ACHN (cell line): ENCODE measurements at places on chromosomes 7 and 10.

- DNase-seq: peak; percentile 83
These were observed 116.8 kb upstream of the PRSS1 start for GRCh38 chr7:142632271-142633134.

- no peak for DNase-seq
These were observed 20.9 kb upstream of the LYZL1 start for GRCh38 chr10:29268011-29268410.

- peak; percentile 68 for DNase-seq
These were observed 548.3 kb downstream of the SORCS3 start for GRCh38 chr10:105189463-105189800.

GRCh38 chr7:39509912-39510311 is 56.3 kb upstream of the YAE1 start:
- no peak for DNase-seq

DNA sequence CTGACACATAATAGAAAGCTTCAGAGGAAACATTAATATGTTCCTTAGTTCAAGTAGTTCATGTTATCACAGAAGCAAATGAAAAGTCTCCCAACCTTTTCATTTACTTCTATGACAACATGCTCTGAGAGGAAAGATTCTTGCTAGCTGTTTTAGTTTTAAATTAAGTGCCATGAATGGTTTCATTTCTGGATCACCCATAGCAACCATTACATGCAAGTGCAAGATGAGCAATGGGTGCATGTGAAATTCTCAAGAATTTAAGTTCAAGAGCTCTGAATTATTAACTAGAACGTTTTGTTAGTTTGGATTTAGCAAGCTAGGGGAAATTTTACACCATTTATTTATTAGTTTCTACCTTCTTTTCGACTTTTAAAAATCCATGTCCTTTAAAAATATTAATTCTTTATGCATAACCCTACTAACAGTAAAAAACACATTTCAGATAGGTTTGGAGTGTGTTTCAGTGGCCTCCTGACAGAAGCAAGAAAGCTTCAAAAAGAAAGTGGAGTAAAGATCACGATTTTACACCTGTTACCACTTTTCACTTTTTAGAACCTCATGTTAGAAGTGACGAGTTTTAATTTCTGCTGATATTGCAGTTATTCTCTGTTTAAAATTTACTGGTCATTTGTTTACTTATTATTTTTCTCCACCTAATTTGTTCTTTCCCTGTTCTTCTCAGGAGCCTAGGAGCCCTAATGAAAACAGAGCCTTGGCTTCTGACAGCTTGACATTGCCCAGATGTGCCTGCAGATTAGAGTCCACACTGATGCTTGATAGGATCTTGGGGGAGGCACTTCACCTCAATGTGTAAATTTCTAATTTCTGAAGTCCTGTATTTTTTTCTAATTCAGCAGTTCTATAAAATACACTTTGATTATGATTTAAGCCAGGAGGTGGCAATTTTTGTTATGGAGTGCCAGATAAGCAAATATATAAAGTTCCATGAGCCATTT is 995.3 kb upstream of the PHF14 start:
- no peak for DNase-seq

GRCh38 chr10:15238555-15239335 is 70.3 kb upstream of the NMT2 start:
- DNase-seq: no peak

GRCh38 chr7:27091941-27092818 is 3.6 kb downstream of the HOXA1 start:
- DNase-seq: no peak

DNA sequence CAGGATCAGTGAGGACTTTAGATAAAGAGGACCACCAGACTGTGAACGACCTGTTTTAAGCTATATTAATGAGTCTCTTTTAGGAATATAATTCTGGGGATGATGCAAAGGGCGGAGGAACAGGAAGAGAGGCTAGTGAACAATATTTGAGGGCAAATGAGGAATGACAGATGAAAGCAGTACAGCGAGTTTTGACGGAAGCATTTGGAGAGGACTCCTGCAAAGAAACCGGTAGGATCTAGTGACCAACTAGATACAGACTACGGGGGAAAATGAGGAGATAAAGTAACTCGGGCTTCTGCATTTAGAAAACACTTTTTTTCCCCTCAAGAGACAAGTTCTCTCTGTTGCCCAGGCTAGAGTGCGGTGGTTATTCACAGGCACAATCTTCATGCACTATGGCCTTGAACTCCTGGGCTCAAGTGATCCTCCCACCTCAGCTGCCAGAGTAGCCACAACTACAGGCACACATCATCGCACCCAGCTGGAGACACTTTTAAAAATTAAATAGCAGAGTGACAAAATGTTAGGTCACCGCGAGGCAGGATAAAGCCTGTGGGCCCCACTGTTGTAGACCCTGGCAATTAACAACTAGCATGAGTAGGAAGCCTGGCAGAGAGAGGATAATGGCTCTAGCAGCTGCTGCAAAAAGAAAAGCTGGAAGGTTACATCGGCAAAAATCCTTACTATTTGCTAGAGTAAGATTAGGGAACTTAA is 143.2 kb downstream of the SRPK2 start:
- DNase-seq: peak; percentile 85

DNA sequence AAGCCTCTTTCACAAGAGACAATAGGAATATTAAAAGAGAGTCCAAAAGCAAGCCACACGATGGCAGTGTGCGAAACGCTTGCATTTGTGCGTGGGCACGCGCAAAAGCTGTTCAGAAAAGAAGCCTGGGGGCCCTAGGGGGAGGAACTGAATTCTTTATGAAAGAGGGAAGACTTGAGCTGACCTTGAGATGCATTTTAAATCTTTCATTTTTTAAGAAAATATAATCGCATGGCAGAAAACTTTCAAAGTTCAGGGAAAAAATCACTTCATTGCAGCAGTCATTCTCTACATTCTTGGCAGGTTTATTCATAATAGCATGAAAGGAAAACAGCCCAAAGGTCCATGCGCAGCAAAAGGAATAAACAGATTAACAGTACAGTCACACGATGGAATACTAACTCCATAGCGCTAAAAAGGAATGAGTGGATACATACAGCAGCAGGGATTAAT is 206.5 kb upstream of the PRKCQ start:
- no peak for DNase-seq

DNA sequence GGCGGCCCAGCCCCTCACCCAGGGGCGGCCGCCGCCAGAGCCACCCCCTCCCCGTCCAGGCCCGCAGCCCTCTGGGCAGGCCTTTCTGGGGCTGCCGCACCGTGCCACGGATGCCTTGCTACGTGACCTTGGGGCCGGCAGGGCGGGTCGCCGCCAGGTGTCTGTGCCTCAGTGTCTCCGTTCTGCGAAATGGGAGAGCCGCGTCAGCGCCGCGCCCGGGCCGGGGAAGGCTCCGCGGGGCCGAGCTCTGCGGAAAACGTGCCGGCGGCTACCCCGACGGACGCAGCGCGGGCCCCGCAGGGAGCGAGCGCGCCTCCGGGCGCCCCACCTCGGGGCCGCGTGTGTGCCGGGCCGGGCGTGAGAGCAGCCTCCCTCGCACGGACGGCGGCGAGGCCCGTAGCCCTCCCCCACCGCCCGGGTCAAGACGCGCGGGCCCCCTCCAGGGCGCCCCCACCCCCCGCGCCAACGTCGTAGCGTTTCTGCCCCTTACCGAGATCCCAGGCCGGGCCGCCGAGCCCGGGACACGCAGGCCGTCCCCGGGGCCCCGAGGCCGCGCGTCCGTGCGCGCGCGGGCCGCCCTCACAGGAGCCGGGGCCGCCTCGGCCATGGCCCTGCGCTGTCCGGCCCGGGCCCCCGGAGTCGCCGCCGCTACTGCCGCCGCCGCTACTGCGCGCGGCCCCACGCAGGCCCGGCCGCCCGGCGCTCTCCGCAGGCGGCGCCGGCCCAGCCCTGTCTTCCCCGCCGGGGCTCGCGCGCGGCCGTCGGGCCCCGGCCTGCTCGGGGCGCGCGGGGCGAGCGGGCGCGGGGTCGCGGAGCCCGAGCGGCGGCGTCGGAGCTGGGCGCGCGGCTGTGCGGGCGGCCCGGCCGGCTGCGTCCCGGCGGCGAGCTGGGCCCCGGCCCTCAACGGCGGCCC is 1.1 kb downstream of the ZNF777 start:
- DNase-seq: peak; percentile 24

GRCh38 chr7:30983042-30983913 is 19.5 kb downstream of the GHRHR start:
- DNase-seq: peak; percentile 81

DNA sequence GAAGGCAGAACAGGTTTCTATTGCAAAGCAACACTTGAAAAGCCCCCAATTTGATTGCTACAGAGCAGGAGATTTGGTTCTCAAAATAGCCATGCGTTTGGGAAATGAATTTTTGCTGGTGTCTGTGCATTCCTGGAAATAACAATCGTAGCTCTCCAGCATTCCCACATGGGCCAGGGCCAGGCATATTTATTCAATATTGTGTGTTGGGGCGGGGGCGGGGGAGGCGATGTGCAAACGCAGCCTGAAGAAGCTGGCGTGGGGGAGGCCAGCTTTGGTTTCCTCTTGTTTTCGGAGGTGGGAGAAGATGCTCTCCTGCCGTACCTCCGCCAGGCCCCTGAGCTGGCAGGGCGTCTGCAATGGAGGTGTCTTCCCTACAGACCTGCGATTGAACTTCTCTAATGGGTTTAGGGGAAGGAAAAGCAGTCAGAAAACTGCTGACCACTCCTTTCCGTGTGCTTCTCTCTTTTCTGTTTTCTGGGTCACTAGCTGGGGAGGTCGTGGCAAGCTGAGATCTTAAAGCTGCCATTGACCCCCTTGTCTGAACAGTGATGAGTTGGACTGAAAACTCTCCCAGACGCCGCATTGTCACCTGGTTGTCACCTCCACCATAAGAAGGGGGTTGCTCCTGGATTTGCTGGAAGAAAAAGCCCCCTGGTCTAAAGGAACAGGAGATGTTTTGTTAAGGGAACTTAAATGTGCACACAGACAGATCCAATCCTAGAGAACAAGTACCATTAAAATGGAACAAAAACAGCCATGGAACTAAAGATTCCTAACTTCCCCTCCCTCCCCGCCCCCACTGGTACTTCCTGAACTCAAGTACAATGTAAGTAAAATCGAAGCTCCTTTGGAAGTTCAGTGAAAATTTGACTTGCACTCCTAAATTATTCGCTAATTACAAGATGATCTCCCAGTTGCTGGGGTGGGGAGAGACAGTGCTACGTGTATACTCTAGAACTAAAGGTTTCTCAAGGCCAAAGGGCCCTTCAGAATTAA is 56.4 kb upstream of the HABP2 start:
- DNase-seq: no peak

GRCh38 chr10:116627386-116627933 is 6.7 kb downstream of the PNLIPRP2 start:
- peak; percentile 55 for DNase-seq

- DNase-seq: no peak
These were observed 4.1 kb downstream of the JCAD start for GRCh38 chr10:30055226-30055662.

- DNase-seq: peak; percentile 48
These were observed 474 bp downstream of the ORC5 start for GRCh38 chr7:104207348-104207730.

- no peak for DNase-seq
These were observed 474.7 kb upstream of the SEMA3A start for GRCh38 chr7:84669177-84669732.

GRCh38 chr10:131266936-131267813 is 44.3 kb downstream of the TCERG1L start:
- no peak for DNase-seq

GRCh38 chr10:34711500-34711899 is 103.6 kb downstream of the PARD3 start:
- no peak for DNase-seq

DNA sequence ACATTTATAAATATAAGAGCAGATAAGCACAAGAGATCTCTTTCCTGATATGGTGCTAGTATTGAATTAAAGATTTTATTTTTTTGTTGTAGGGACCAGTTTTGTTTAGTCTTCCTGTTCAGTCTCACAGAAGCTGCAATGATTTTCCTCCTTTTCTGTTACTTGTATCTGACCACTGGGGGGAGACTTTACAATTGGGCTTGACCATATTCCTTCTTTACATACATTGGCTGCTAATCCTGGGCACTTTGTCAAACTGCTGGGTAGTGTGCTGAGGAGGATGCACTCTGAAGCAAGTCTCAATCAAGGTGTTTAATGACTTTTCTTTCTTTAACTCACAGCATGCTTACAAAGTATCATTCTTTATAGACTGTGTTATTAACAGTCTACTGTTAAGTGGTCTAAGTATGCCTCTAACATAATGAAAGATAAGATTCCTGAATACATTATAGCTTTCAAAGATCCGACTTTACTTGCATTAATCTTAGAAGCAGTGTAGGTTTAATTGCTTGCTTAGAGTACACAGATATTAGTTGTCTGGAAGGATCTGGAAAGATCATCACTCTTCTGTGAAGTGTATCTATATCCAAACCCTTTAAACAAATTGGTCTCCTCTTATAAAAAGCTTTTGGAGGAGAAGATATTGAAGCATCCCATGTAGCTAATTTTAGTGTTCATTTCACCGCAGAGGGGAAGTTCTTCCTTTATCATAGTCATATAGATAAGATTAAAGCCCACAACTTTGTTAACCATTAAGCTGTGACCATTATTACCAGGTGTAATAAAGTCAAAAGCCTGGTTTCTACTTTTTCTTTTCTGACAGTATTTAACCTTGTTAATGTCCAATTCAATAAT is 3.1 kb downstream of the PALS2 start:
- peak; percentile 85 for DNase-seq
